ENCODE measurements at places on chromosomes 11 and 22.

GRCh38 chr11:17257196-17257595, 19.3 kb upstream of the NUCB2 start:
- no peak for DNase-seq

DNA sequence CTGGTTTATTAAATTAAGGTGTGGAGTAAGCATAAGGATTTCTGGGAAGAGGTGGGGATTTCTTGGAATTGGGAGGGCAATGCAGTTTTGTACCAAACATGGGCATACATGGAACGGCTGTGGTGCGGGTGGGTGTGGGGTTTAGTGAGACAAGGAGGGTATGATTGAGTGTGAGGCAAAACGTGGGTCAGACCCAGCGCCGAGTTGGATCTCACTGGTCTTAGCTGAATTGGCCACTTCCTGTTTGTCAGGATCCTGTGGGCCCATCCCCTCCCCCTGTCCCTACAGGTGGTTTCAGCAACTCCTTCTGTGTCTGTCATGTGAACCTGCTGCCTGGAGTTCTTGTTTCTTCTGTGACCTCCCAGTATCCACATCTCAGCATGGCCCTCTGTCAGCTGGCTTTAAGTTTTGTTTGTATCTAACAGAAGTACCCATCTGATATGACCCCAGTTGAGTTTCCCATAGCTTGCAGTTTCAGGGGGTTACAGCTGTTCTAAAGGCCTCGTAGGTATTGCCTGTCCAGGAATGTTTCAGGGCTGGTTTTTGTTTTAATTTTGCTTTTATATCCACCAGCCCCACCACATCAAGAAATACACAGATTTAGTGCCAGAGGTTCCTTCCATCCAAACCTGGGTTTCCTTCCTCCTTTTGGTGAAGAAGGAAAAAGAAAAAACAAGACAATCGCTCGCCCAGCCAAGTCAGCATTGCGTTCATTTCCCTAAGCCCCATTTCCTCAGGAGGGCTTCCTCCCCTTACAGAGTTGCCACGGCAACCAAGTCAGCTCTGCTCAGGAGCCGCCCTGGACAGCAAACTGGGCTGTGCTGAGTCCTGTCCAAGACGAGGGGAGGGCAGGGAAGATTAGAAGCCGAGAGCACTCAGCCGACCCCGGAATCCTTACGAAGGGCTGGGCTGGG, 6.0 kb downstream of the APOL1 start:
- no peak for DNase-seq

GRCh38 chr11:70398834-70399680, 728 bp downstream of the CTTN start:
- no peak for DNase-seq

DNA sequence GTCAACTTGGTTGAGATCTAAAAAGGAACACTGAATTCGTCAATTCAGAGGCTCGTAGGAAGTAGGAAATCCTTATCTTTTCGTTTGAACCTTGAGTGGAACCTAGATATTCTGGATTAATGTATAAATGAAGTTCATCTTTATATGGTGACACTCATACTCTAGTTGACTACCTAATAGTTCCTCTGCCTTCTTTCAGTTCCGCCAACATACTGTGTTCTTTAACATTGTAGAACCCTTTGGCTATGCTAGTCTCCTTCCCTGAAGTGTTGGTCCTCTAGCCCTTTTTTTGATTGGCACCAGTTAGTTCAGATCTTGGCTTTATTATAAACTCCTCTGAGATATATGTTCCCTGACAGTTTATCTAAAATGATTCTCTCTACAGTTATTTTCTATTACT, 1.5 kb downstream of the ATM start:
- DNase-seq: no peak

DNA sequence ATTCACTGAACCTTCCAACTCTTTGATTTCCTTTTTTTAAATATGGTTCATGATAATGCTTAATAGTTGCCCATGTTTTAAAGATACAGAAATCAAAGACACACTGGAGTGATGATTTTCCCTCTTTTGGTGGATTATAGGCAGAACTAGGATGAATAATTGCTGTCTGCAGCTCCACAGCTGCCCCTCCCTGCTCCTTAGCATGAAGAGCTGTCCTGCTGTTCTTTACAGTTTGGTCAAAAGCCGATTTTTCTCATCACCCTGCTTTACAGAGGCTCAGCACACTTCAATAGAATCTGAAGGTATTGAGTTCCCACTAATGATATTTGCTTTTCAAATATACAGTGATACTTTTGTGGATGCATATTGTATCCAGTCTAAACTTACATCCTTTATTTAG, 202.6 kb downstream of the AASDHPPT start:
- no peak for DNase-seq

DNA sequence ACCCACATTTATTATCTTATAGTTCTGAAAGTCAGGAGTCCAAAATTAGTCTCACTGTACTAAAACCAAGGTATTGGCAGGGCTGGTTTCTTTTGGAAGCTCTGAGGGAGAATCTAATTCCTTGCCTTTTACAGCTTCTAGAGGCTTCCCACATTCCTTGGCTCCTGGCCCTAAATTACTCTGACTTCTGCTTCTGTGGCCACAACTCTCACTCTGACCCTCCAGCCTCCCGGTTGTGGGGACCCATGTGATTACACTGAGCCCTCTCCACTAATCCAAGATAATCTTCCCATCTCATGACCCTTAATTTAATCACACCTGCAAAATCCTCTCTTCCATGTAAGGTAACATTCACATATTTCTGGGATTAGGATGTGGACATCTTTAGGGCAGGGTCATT, 110.9 kb downstream of the ARL14EP start:
- DNase-seq: no peak

DNA sequence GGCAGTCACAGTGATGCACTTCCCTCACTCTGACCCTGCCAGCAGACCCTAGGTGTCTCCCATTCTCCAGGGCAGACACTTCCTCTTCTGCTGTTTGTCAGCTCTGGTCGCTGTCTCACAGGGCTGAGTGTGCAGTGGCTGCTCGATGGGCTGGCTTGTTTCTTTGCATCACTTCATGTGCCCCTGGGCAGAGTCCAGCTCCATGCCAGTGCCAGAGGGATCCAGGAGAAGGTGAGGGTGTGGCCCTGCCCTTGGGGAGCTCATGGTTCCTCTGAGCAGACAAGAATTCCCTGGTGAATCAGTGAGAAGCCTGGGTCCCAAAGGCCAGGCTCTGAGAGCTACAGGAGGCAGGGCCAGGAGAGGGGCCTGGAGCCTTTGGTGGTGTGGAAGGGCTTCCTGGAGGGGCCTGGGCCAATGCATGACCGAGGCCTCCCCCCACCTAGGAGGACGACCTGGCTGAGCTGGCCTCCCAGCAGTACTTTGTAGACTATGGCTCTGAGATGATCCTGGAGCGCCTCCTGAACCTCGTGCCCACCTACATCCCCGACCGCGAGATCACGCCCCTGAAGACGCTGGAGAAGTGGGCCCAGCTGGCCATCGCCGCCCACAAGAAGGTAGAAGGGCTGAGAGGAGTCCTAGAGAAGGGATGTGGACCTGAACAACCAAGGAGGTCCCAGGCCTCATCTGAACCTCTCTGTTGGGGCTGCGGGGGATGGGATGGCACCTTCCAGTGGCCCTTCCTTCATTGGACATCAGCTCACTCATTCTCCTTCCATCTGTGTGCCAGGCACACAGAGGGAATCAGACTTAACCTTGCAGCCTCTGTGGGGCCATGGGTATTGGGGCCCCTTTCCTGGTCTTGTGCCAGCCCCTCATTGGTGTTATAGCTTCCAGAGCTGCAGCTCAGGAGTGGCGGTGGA, 66.1 kb downstream of the MYO7A start:
- no peak for DNase-seq

- DNase-seq: no peak
Measured at GRCh38 chr22:24159650-24160049, 21.6 kb upstream of the SUSD2 start.

DNA sequence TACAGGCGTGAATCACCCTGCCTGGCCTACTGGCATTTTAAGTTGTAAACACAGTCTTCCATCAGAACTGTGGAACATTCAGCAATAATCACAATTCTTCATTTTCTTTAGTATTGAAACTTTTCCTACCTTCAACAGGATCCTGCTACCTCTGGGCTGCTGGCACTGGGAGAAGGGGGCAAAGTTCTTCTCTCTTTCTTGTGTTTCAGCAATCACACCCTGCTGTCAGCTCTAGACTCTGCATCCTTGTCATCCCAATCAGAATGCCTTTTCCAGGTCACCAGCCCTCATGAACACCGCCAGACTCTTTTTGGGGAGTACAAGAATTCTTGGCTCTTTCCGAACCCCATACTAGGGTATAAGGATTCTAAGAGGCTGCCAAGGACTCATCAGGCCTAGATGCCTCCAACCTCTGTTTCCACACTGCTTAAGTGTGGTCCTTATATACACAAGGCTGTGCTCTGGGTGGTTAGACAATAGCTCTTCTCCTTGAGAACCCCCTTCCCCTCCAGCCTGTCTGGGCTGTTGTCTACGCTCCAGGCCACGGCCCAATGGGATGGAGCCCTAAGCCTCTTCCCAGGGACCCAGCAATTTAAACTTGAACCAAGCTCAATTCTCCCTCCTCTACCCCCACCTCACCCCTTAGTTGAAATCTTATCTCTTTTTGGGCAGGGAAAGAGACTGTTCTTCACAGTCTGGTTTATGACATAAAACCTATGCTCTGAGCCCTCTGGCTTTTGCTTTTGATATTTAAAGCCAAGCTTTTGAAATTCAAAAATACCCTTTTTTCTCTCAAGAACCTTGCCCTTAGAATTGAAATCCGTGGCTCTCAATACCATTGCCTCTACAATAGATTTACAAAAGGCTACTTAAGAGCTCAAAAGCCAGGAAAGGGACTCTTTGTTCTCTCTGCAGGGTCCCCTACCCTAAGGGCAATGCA, 327.4 kb downstream of the BUD13 start:
- no peak for DNase-seq

- no peak for DNase-seq
Measured at GRCh38 chr11:79437981-79438630, 2.7 kb downstream of the TENM4 start.

- DNase-seq: no peak
Measured at GRCh38 chr11:93738647-93739081, 2.6 kb downstream of the TAF1D start.

DNA sequence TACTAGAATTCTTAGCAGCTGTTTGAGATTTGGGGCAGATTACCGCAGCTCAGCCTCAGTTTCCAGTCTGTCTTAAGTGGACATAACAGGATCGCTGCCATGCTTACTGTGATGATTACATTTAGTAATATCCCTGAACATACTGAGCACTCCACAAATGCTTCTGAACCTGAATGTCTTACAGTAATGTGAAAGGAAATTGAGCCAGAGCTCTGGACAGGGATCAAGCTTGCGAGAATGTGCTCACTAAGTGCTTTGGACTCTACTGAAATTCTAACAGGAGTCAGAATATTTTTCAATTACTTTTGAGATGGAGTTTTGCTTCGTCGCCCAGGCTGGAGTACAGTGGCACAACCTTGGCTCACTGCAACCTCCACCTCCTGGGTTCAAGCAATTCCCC, 118.6 kb upstream of the RASSF10 start:
- no peak for DNase-seq

GRCh38 chr11:121437018-121437685, 15.0 kb upstream of the SORL1 start:
- no peak for DNase-seq

DNA sequence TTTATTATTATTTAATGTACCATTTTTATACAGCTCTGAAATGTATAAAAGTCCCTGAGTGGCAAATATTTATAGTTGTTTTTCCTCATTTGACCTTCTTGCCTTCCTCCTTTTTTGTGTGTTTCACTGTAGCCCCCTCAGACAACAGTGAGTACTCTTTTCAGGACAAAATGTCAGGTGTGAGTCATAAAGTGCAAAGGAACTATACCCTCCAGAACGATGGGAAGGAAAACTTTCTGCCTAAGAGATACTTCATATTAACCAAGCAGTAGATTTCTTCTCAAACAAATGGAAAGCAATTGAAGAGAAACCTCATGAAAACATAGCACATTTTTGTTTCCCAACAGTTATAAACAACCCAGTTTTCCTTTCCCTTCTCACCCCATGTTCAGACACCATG, 16.1 kb upstream of the MS4A7 start:
- no peak for DNase-seq

- no peak for DNase-seq
Measured at GRCh38 chr11:15178214-15178613, 63.5 kb downstream of the INSC start.

DNA sequence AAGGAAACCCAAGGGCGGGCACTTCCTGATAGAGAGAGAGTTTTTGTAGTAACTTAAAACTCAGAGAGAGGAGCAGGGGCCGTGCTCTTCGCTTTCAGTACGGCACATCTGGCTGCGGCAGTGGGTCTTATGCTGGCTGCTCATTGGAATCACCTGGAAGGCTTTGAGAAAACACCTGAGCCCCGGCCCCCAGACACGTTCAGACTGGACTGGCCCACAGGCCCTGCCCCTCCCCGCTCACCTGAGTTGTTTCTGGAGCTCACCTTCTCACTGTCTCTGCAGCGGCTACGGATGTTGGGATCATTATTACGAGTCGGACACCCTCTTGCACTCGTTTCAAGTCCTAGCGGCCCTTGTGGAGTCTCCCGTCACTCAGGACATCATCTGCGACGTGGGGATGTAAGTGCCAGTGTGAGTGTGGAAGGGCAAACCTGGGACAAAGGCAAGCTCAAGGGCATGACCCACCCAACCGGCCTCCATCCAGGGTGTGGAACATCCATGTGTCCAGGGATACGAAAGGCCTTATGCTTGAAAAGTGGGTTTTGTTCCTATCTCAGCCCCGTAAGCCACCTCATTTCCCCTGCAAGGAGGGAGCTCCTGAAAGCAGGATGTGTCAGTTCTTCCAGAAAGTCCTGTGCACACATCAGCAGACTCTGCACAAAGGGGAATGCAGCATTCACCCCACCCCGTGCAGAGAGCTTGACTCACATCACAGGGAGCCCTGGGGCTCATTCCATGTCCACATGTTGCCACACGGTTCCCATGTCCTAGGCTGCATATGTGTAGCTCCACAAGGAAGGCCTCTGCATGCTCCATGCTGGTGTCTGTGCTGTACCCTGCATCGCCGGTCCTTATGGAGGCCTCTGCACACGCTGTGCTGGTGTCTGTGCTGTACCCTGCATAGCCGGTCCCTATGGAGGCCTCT, 5.4 kb downstream of the NADSYN1 start:
- DNase-seq: no peak

DNA sequence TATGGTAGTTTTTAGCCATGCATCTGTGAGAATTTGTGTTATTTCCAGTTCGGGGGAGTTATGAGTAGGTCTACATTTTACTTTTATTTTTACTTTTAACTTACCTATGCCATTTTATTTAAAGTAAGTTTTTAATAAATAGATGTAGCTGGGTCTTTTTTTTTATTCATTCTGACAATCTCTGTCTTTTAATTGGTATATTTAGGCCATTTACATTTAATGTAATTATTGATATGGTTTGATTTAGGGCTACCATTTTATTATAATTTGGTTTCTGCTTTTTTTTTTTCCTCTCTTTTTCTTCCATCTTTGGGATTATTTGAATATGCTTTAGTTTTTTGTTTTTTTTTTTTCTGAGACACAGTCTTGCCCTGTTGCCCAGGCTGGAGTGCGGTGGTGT, 1.9 kb downstream of the SWAP70 start:
- no peak for DNase-seq

DNA sequence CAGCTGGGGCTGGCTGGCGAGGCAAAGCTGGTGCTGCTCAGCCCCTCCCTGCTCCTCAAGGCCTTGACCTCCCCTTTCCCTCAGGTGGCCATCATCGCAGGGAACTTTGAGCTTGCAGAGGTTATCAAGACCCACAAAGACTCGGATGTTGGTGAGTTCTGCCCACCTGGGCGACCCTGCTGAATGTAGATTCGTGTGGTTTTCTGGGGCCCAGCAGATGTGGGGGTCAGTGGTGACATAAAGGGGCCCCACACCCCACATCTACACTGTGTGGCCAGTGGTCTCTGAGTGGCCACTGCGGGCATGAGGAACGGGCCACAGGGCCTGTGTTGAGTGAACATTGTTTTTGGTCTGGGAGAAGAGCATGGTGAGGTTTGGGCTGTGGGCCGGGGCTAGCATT, 11.9 kb downstream of the SHANK3 start:
- DNase-seq: no peak
